ENCODE measurements at places on chromosomes 1 and 21.

DNA sequence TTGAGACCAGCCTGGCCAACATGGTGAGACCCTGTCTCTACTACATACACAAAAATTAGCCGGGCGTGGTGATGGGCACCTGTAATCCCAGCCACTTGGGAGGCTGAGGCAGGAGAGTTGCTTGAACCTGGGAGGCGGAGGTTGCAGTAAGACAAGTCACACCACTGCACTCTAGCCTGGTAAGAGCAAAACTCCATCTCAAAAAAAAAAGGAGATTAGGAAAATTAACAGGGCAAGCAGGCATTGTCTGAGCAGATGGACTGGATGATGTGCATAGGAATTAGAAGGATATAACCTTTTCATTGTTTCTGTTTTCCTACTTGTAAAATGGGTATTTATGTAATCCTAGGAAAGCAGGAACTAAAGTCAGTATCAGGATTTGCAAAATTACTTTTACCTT lies 15.6 kb downstream of the TARDBP start:
- no peak for DNase-seq

- no peak for DNase-seq
Observed at GRCh38 chr1:182702826-182703524, 18.6 kb upstream of the RGS8 start.

- DNase-seq = peak; percentile 85
Observed at GRCh38 chr1:212566522-212567479, 41.8 kb upstream of the ATF3 start.

DNA sequence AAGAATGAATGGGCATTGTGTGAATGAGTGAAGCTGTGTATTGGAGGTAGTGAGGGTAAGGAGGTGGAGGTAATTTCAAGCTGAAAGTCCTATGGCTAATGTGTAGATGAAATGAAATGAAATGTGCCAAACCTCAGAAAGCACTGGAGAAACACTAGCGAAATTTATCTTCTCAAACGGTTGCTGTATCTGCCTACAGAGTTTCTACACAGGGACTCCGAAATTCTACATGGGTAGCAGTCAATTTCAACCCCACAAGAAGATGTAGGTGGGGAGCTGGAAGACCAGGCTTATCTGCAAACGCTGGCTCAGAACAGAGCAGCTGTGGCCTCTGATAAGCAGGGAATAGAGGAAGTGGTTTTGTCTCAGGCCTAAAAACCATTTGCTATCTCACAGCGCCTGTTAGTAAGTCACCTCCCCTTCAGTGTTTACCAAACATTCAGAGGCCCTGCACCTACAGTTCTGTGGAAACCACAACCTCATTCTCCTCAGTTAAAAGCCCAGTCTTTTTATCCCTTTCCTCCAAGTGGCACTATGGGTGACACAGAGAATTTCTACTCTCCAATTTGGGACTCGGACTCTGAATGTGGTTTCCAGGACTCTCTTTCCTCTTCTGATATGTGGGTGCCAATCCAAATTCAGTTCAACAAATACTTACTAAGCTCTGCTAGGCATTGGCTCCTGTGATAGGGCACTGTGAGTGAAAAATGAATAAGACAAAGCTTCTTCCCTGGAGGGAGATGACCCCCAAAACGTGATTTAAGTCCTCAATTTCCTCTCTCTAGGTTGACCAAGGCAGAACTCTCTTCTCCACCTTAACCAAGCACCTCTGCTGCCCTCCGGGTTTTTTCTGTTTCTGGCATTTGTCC lies 17.2 kb upstream of the SLAMF6 start:
- DNase-seq = no peak

GRCh38 chr1:42690477-42691156 lies 8.4 kb downstream of the YBX1 start:
- DNase-seq = no peak

DNA sequence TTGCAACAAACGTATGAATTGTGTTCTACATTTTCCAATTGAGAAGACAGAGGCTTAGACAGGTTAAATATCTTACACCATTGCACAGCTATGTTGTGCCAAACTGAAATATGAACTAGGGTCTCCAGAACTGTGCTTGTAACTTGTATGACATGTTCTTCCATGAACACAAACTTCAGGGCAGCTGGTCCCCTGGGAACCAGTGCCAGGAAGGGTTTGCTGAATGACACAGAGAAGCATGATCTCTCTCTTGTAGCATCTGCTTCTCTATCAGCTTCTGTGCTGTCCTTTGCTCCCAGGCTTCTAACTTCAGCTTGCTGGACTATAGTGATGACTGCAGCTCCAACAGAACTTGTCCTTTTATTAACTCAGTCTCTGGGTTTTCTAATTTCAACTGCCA lies 385.5 kb downstream of the SIPA1L2 start:
- peak; percentile 43 for DNase-seq

DNA sequence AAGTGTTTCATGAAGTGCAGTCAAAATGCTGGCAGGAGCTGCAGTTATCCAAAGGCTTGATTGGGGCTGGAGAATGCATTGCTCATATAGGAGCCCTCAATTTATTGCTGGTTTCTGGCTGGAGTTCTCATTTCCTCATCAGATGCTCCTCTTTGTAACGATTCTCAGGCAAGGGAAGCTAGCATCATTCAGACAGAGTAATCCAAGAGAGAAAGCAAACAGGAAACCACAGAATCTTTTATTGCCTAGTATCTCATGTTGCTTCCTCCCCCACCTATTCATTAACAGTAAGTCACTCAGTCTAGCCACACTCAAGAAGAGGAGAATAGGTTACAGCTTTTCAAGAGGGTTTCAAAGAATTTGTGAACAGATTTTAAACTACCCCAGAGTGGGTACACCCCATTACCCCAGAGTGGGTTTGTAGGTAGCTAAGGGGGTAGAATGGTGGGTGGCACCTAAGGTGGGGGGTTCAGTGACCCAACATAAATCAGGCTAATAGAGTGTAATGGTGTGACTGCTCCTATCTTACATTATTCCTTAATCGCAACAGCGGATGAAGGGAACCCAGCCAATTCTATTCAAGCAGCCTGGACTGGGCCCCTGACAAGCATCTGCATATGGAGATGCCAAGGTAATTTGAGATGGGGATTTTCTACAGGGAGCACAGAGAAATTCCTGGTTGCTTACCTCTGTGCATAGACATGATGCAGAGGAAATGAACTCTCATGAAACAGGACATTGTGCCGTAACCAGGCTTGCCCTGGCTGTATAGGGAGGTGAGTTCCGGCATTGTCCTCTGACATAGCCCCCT lies 67.1 kb downstream of the KCNJ15 start:
- DNase-seq = peak; percentile 55

DNA sequence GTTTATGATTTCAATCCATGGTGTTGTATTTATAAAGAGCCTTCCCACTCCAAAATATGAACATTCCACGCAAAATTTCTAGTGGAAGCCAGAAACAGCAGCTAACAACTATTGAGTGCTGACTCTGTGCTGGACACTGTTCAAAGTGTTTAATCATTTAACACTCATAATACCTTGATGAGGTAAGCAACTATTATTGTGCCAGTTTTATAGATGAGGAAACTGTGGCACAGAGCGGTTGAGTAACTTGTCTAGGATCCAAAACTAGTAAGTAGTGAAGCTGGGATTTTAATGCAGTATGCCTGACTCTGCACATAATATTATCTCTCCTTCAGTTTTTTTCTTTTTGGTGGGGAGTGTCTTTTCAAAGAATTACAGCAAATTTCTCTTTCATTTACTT lies 228.3 kb downstream of the SLC35F3 start:
- DNase-seq = no peak

- peak; percentile 58 for DNase-seq
Observed at GRCh38 chr1:93591676-93592550, 89.7 kb downstream of the BCAR3 start.

DNA sequence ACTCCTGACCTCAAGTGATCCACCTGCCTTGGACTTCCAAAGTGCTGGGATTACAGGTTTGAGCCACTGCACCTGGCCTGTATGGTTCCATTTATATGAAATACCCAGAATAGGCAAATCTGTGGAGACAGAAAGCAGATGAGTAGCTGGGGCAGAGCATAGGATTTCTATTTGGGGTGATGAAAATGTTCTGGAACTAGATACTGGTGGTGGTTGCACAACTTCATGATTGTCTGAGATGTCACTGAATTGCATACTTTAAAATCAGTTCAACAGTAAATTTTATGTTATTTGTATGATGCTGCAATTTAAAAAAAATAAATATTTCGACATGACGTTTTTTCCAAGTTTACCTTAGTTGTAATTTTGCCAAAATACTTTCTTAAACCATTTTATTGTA lies 23.9 kb downstream of the ITSN1 start:
- DNase-seq = no peak

DNA sequence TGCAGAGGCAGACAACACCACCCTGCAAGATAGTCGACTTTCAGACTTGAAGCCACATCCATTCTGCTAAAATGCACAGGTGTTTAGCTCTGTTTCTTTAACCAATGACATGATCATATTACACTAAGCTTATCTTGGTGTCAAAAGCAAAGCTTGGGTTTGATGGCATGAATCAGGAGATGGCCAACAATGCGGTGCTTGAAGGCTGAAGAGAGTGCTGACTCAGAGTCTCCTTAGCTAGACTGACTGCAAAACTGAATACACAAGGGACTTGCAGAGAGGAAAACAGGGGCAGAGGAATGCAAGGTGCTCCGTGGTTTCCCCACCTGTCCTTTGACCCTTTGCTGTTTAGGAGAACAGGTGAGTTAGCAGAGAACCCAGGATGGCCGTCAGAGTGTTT lies 262.6 kb downstream of the SIPA1L2 start:
- no peak for DNase-seq
